ENCODE measurements at places on chromosomes 16 and 17. TPM values are rescaled to one million over a fixed set of nuclear protein-coding genes. Genes with fewer than 3 reads are reported as not detected.

CDH1 gene
- total RNA-seq, result 78.7 TPM

DNA sequence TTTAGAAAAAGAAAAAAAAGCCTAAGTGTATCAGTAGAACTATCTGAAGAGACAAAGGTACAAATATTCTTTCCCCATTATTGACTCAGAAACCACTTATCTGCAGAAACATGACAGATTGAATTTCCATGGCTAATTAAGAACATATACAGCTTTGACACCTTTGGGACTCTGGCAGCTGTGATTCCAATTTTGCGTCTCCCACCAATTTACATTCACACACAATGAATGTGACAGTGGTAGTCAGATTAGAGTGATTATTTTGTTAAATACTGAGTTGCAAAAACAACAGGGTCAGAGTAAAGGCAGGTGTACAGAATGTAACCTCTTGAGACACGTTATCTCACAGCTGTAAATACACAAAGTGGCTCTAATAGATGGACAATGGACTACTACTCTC, 5.3 kb upstream of the PPM1D start:
- no peak for DNase-seq

DNA sequence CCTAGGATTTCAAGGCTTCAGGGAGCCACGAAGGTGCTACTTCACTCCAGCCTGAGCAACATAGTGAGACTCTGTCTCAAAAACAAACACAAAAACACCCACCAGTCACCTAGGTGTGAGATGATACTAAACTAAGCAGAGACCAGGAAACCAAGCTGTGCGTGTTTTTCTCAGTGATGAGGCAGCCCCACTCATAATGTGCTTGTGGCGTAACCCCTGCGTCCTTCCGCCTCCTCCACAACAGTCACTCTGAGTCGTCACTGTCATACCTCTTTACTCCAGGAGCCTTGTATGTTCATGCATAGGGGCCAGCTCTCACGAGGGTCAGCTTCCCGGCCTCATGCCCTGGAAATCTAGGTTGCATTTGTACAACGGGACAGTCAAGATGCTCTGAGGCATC, 31.1 kb upstream of the SLC47A1 start:
- DNase-seq, result no peak

- no peak for DNase-seq
Observed at GRCh38 chr16:47008612-47009011, 35.1 kb upstream of the DNAJA2 start.

- no peak for DNase-seq
Observed at GRCh38 chr16:50684823-50685461, 3.8 kb upstream of the SNX20 start.

- DNase-seq, result no peak
Observed at GRCh38 chr17:73039282-73039681, 53.2 kb downstream of the SLC39A11 start.

DNA sequence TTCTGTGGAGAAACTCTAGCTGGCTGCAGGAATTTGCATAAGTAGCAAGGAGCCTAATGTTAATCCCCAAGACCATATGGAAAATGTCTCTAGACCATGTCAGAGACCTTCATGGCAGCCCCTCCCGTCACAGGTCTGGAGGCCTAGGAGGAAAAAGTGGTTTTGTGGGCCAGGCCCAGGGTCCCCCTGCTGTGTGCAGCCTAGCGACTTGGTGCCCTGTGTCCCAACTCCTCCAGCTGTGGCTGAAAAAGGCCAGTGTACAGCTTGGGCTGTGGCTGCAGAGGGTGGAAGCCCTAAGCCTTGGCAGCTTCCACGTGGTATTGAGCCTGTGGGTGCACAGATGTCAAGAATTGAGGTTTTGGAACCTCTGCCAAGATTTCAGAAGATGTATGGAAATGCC, 306.9 kb upstream of the CA10 start:
- DNase-seq, result no peak

DNA sequence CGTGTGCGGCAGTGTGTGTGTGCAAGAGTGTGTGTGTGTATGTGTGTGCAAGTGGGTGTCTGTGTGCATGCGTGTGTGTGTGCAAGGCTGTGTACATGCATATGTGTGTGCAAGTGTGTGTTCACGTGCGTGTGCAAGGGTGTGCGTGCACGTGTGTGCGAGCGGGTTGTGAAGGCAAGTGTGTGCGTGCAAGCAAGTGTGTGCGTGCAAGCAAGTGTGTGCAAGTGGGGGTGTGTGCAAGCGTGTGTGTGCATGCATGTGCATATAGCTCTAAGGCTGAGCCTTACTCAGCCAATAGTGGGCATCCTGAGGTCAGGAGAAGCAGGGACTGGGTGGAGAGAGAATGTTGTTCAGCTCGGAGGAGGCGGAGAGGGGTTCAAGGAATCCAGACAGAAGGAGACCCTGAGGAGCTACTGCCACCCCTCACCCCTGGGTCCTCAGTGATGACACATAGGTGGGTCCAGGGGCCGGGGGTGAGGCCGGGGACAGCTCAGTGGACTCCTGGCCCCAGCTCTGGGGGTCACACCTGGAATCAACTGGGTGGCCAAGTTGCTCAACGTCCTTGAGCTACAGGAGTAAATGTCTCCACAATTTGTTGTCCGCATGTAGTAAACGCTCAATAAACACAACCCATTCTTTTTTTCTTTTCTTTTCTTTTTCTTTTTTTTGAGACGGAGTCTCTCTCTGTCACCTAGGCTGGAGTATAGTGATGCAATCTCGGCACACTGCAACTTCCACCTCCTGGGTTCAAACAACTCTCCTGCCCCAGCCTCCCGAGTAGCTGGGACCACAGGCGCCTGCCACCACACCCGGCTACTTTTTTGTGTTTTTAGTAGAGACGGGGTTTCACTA, 1.8 kb downstream of the PRR29 start:
- no peak for DNase-seq

DNA sequence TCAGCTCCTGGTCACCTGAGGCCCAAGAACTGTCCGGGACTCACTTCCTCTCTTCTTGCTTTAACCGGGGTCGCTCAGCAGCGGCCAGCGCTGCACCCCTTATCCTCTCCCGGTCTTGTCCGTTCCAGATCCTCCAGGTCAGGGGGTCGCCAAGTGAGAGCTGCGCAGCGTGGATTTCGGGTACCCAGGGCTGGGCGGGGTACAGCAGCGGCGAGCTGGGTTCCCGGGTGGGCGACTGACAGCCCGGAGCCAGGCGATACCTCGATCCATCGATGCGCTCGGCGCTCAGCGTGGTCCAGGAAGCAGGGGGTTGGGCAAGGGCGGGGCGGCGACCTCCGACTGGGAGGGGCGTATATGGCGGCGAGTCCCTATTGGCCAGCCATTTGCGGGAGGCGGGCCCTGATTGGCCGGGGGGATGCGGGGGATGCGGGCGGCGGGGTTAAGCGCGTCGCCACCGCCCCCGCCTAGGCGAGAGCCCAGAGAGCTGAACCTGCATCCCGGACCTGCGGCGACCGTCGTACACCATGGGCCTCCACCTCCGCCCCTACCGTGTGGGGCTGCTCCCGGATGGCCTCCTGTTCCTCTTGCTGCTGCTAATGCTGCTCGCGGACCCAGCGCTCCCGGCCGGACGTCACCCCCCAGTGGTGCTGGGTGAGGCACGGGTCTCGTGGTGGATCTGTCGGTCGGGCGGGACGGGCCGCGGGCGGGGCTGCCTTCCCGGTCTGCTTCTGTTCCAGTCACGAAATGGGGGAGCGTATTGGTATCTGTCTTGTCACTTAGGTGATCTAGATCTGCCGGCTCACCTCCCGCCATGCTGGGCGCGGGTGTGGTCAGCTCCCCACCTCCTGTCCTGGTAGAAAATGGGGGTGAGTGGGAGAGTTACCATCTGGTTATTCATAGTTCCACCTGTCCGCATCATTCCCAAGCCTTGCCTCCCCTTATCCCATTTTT, at the start of gene PLA2G15:
Gene PLA2G15 (plus strand): TSS at position 471 of the 951 bp plus-strand sequence. CDS start 54 bp downstream, at position 525.
- peak; percentile 99 for DNase-seq

MYH1 gene
- total RNA-seq, result not detected

- no peak for DNase-seq
Observed at GRCh38 chr16:49431040-49431439, 57.4 kb downstream of the C16orf78 start.

CXCL16 gene
- 69.6 TPM for total RNA-seq

- DNase-seq, result no peak
Observed at GRCh38 chr16:17470182-17470907, 415 bp downstream of the XYLT1 start.

GRCh38 chr16:31201582-31202413, 762 bp downstream of the PYCARD start:
- peak; percentile 65 for DNase-seq

KRT15 gene
- not detected for total RNA-seq

SOCS1 gene
- total RNA-seq, result 25.3 TPM

ANKRD40CL gene
- not detected for total RNA-seq

GRCh38 chr17:50909765-50910605, 43.8 kb upstream of the TOB1 start:
- peak; percentile 89 for DNase-seq

CACNG3 gene
- not detected for total RNA-seq

GRCh38 chr17:8133399-8133798, 9.5 kb upstream of the HES7 start:
- DNase-seq, result no peak

ZG16B gene
- 0.24 TPM for total RNA-seq

GRCh38 chr17:15900871-15901270, 44.1 kb upstream of the ADORA2B start:
- DNase-seq, result no peak

CLDN7 gene
- 114 TPM for total RNA-seq

GRCh38 chr17:36060816-36061215, 3.3 kb upstream of the CCL18 start:
- no peak for DNase-seq

- DNase-seq, result no peak
Observed at GRCh38 chr17:58289869-58290268, 9.1 kb upstream of the MPO start.

DNA sequence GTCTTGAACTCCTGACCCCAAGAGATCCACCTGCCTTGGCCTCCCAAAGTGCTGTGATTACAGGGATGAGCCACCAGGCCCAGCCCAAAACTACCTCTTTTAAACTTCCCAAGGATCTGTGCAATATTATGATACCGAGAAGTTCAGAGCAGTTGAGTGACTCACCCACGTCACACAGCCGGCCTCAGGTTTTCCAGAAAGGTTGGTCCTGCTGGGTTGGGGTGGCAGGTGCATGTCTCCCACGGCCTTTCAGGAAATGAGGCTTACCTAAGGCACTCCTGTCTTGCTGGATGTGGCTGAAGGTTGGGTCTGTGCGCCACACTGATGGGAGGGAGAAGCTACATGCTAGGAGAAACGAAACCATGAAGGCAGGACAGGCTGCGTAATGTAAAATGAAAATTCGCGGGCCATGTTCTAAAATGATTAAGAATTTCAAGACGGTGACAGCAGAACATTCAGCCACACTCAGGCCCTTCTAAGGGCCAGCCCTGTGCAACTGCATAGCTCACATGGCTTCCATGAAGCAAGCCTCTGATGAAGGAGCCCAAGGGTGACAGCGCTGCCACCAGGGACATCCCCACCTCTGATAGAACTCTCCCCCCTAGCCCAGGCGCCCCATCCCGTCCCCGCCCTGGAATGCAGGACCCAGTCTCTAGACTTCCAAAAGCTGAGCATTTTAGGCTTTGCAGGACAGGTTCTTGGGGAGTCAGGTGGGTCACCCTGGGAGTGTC, 6.6 kb upstream of the GLIS2 start:
- no peak for DNase-seq

- DNase-seq, result no peak
Observed at GRCh38 chr16:48008011-48008525, 147.7 kb downstream of the ABCC12 start.

ASB16 gene
- not detected for total RNA-seq

FBXW10 gene
- total RNA-seq, result 0.81 TPM

- no peak for DNase-seq
Observed at GRCh38 chr17:74872313-74873036, at the start of gene FDXR. TSS of gene FDXR (minus strand) at chr17:74872994. CDS start at chr17:74872944, 50 bp downstream.

GRCh38 chr16:15613676-15614075, 29.3 kb downstream of the MARF1 start:
- no peak for DNase-seq

DNA sequence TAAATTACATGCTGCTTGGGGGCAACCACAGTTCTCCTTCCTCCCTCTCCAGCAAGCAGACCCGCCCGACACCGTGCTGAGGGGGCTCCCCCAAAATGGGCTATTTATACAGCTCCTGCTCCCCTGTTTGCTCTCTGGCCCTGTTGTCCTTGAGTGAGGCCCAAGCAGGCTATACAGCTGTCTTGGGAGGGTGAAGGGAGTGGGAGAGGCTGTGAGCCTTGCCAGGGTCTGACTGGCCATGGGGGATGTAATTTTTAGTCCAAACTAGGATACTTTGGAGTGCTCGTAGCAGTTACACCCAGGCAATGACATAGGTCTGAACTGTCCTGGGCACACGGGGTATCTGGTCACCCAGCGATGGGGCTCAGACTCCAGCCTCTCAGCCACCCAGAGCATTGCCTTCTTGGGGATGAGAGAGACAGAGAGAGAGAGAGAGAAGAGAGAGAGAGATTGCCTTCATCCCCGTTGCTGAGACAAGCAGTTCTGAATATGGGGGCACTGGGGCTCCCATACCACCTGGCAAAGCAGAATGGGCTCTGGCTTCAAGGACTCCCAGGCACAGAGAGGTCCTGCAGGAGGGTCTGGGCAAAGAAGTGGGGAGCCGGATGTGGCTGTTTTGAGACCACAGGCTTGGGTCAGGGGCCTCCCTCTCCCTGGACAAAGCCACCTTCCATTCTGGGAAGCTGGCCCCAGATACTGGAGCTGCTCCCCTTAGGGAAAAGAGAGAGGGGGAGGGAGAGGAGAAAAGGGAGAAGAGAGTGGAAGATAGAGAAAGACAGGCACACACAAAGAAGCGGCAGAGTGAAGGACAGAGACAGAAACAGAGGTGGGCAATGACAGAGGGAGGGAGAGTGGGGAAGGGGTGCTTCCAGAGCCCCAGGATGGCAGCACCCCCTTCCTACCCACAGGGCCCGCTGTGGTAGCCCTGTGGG, 10.7 kb upstream of the TMEM92 start:
- peak; percentile 25 for DNase-seq

GRCh38 chr17:74529243-74529642, 2.0 kb downstream of the CD300LB start:
- no peak for DNase-seq

CNTNAP4 gene
- not detected for total RNA-seq

DNA sequence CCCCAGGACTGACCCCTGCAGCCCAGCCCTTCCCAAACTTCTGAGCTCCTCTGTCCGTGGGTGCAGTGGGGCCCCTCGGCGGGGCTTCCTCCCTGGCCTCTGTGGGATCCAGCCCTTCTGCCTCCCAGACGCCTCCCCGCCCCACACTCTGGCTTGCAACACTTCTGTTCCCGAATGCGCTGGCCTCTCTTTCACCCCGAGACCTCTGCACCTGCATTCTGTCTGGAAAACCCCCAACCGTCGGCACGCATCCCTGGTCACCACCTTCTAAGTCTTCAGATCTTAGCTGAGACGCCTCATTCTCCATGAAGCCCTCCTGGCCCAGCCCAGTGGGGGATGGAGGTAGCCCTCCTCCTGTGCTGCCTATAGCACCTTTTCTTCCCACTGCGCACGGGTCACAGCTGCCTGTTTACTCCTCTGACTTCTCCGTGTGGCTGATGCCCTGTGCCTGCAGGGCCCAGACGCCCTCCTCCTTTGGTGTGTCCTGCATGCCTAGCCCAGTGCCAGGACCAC, 26.4 kb downstream of the TMEM235 start:
- DNase-seq, result no peak

- peak; percentile 71 for DNase-seq
Observed at GRCh38 chr16:4415538-4416199, 727 bp downstream of the CORO7 start.

GRCh38 chr16:65745-66144, 6.7 kb downstream of the RHBDF1 start:
- peak; percentile 85 for DNase-seq
